Mammary epithelial cell (primary cell): ENCODE measurements at places on chromosomes 6 and 20.

DNA sequence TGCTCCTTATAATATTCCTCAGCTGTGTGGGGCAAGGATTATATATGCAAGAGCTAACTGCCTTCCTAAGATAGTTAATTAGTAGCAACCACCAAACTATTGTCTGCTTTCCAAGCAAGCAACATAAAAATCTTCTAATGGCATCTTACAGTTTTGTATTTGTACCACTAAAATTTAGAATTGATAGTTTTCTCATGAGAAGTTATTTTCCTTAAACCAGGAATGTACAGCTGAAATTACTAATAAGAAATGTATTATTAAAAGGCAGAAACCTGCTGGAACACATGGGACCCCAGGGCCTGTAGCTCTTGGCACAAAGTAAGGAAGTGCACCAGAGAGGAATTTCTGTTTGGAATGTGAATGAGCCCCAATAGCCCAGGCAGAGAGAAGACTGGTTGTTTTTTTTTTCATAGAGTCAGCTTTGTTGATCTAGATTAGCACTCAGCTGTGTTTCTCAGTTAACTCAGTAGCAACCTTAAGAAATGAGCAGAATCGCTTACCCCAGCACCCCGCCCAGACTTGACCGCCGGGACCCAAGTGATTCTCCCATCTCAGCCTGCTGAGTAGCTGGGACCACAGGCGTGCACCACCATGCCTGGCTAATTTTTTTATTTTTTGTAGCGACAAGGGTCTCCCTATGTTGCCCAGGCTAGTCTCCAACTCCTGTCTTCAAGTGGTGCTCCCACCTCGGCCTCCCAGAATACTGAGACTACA lies 2.6 kb downstream of the MGME1 start:
- DNase-seq: peak; percentile 40

- no peak for DNase-seq
Observed at GRCh38 chr6:25717866-25718740, 36.4 kb upstream of the SLC17A4 start.

DNA sequence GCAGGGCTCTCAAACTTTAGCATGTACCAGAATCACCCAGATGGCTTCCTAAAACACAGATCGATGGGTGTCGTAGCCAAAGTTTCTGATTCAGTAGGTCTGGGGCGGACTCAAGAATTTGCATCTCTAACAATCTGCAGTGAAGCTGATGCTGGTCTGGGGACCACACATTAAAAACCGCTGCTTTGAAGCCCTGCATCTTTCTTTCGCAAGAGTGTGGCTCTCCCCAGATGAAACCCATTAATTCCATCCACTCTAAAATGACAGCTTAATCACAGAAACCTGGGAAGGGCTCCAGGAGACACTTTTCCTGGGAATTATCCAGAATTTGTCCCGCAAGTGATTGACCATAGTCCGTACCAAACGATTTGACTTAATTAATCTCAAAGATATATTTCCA lies 319.8 kb upstream of the PLCB4 start:
- no peak for DNase-seq

DNA sequence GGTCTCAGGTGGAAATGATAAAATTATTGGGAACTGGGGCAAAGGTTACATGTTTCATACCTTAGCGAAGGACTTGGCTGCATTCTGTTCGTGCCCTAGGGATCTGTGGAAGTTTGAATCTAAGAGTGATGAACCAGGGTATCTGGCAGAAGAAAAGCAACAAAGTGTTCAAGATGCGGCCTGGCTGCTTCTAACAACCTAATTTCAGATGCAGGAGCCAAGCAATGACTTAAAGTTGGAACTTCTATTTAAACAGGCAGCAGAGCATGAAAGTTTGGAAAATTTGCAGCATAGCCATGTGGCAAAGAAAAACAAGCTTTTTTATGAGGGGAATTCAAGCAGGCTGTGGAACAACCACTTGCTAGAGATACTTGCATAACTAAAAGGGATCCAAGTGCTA lies 73.5 kb downstream of the CD24 start:
- no peak for DNase-seq

DNA sequence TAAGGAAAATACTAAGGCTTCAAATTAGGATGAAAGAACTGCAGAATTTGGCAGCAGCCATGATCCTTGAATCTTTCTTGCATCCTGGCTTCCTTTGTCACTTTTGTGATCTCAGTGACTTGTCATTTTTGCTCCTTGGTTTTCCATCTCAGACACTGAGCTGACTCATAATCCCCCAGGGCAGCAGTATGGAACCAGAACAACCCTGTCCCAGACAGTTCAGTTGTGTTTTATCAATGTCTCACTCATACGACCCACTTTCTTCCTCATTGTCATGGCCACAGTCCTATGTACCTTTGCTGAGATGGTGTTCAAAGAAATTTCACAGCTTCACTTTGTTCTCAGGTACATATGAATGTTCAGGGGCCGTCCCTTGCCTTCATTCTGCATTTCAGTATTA lies 488.5 kb upstream of the BTBD3 start:
- DNase-seq: peak; percentile 57

- DNase-seq: no peak
Observed at GRCh38 chr6:82264824-82265223, 17.3 kb upstream of the IBTK start.

DNA sequence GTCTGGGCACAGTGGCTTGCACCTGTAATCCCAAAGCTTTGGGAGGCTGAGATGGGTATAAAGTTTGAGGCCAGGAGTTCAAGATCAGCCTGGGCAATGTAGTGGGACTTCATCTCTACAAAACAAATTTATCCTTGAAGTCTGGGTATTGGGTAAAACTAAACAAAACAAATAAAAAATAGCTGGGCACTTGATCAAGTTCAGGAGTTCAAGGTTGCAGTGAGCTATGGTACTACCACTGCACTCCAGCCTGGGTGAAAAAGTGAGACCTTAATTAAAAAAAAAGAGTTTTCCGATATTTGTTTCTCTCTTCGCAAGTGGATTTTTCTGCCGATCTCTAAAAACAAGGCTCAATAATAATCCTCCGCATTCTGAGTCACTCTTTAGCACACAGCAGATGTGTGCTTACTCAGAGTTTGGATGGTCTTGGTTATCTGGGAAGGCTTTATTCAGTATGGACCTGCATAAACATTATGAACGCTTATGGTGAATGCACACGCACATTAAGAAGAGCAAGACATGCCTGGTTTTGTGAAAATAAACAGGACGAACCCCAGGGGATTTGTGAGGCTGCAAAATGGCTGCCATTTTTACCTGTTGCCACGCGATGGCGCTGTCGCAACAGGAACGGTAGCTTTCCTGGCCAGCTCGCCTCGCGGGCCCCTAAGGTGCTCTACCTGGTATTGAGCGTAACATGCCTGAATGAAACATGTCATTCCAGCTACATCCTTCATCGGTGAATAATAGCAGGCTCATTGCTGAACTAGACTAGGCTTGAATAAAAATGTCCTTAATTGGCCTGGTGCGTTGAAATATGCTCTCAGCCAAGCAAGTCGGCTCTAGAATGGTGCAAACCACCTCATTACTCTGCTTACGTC lies 6.0 kb downstream of the OPN5 start:
- DNase-seq: peak; percentile 98

- DNase-seq: no peak
Observed at GRCh38 chr6:15658181-15658744, 4.6 kb downstream of the DTNBP1 start.

DNA sequence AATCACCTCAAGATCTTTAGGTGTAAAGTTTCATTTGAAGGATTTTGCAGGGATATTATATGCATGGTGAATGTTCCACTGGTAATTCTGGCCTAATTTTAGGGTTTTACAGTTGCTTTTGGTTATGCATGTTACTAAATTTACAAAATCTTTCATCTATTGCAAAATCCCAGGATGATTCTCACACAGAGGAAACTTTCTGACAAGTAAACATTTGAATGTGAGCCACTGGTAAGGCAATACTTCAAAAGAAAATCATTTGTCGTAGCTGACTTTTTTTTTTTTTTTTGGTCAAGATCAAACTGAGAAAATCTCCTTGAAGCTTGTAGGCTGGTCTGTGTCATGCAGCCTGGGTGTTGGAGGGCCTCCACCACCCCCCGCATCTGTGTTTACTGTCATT lies 141.9 kb upstream of the EXOC2 start:
- DNase-seq: no peak

DNA sequence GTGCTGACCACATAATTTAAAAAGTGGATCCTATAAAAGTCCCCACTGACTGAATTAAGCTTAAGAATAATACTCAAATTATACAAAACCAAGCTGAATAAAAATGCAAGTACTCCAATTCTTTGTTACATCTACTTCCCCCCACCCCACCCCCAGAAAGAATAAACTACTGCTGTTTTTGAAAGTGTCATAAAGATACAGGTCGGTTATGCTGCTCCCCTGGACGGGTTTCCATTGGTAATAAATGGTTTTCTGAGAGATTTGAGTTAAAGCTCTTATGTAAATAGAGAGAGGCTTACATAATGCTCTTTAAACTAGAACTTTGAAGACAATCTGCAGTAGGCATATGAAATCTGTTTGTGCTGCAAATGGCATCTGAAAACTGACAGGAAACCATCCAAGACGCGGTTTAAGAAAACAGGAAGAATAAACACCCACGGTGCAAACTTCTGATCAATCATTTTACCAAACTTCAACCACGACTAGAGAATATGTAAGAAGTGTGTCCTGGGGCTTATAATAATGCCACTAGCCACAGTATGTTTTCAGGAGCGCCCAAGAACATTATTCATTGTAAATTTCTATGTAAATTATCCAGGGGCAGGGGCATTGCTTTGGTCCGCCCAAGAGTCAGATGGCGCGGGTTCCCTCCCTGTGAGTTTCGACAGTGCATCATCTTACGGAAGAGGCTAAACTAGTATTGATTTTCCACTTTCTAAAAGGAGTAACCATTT lies 10.8 kb upstream of the POU3F2 start:
- DNase-seq: no peak

DNA sequence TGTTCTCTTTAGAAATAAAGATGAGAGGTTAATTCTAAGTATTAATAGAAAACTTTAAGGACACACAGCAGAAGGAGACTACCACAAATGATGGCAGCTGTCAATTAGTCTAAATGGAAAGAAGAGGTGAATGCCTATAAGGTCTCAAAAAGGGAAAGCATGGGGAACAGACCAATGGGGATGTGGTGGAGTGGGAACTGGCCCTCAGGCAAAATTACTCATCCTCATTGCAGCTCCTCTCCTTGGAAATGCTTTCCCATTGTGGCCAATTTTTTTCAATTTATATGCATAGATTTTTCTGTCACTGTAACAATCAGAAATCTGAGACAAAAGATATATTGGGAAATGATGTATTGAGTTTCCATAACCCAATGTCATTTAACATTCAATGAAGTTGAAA lies 222.9 kb upstream of the DEFB112 start:
- peak; percentile 61 for DNase-seq

GRCh38 chr20:22904905-22905304 lies 130.2 kb upstream of the SSTR4 start:
- DNase-seq: no peak

DNA sequence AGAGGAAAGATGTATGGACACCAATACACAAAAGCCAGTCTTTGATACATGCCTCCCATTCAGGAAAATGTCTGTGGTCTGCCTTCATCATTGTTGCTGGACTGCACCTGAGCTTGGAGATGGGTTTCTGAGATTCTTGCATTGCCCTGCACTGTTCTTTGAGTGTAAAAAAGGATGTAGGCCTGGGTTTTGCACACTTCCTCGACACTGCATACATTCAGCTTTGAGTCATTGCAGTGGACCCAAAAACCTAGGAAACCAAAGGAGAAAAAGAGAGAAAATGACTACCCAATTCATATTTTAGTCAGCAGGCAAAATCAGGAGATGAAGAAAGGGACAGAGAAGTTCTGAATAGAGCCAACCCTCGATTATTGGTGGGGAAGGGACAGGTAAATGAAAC lies 9.0 kb downstream of the TOMM6 start:
- DNase-seq: no peak

DNA sequence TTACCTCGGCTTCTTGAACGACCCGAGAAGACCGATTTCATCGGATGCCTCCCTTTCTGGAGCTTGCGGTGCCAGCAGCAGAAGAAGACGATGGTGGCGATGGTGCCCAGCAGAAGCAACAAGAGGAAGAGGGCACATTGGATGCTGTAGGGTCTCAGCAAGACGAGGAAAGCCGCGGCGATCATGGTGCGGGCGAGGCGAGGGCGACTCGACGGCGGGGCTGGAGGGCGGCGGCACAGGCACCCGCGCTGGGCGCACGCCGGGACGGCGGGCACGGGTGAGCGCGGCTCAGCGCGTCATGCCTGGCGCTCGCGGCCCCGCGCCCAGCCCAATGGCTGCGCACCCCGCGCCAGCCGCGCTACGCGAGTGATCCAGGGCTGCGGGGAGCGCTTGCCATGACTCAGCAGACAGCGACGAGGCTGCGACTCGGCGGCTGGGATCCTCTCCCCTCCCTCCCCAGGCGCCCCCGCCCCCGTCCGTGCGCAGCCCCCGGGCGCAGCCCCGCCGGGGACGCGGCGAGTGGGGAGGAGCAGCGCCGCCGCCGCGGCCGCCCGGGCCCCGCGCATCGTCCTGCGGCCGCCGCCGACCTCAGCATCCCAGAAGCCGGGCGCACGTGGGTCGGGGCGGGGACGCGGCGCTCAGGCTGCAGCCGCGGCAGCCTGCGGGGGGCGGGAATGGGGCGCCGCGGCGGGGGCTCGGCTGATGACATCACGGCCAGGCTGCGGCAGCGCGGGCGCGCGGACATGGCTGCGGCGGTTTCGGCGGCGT lies at the start of gene BEND6:
Gene BEND6, plus strand, starts transcription at position 705 of the 768 bp plus-strand sequence. CDS start 26,704 bp downstream, outside the sequence.
- DNase-seq: peak; percentile 67

GRCh38 chr6:72182337-72183246 lies 296.2 kb downstream of the RIMS1 start:
- peak; percentile 73 for DNase-seq

DNA sequence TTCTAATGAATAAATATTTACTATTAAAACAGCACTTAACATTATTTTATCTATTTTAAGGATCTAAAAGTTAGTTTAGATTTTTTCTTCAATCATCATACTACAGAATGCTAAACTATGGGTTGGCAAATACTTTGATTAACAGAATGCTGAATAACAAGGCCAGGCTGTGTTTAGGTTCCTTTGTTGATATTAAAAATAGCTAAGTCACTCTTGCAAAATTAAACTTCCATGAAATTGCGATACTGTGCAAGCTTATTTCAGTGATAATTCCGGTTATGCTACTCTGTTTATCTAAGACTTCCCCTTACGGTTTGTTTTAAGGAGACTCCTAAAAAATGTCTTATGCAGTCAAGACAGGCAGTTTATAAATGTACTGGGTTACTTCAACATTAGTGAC lies 2.8 kb downstream of the RNF24 start:
- no peak for DNase-seq

- DNase-seq: no peak
Observed at GRCh38 chr6:106579281-106579680, 50.0 kb downstream of the RTN4IP1 start.

DNA sequence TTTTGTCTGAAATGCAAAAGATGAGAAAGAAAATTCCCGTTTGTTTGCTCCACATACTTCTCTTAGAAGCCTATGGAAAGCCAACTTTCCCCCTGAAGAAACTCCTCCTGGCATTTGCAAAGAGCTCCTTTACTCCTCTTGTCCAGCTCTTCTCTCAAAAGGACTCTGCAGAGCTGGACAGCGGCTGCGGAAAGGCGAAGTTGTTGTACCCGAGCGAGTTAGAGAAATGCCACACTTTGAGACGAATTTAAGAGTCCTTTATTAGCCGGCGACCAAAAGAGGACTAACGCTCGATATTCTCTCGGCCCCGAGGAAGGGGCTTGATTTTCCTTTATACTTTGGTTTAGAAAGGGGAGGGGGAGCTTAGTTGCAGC lies 157.8 kb downstream of the TRIM27 start:
- DNase-seq: no peak

- no peak for DNase-seq
Observed at GRCh38 chr20:52540509-52540908, 348.9 kb upstream of the ZFP64 start.
